ENCODE measurements at places on chromosomes 2 and 18.

- DNase-seq: no peak
Measured at GRCh38 chr2:17621781-17622180, 81.3 kb downstream of the VSNL1 start.

GRCh38 chr2:8494589-8494988 is 187.3 kb upstream of the ID2 start:
- DNase-seq: no peak

DNA sequence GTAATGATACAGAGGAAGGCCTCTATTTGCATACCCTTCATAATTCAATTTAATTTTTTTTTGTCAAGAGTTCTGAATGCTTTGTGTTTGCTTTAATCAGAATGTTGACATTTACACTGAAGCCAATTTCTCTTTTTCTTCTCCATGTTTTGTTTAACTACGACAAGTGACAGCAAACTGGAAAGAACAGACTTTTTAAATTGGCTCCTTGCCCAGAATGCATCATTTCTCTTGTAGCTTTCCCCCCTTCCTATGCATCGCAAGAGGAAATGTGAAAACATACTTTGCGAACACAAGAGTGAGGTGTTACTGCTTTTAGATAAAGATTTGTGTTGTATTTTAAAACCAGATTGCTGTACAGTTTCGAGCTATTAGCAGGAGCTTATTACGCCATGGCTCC is 955.2 kb upstream of the CELF4 start:
- DNase-seq: no peak

DNA sequence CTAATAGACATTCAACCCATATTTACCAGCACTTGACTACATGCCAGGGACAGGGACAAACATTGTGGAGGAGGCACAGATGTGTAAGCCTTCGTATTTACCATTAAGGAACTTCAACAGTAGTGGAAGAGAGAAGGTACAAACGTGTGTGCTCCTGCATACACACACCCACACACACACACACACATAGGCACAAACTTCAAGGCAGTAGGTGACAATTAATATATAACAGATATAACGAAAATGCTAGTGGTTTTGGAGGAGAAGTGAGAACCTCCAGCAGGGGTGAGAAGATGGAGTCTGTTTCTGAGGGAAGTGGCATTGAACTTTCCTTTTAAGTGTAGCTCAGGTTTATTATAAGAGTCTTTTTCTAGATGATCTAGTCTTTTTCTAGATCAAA is 231.1 kb downstream of the SETBP1 start:
- DNase-seq: no peak

DNA sequence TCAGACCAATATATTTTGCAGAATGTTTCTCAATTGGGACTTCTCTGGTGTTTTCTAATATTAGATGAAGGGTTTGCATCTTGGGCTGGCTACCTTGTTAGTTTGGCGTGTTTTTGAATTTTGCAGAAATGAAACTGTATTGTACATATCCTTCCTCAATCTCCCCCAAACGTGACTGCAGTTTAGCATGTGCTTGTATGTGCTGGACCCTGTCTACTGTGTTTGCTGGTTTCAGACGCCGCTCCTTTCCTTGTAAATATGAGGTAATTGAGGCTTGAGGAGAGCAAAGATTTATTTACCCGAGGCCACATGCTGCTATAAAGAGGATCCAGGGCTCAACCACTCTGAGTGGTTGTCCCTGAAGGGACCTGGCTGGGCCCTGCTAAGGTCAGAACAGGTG is 57.2 kb downstream of the NGEF start:
- DNase-seq: no peak

- DNase-seq: no peak
Measured at GRCh38 chr18:23701017-23701416, 11.8 kb downstream of the LAMA3 start.
